ENCODE measurements at places on chromosomes 7 and 10. TPM values are rescaled to one million over a fixed set of nuclear protein-coding genes. Genes with fewer than 3 reads are reported as not detected.

KCNMA1 gene
- 0.59 TPM for total RNA-seq

SH2B2 gene
- 0.86 TPM for total RNA-seq

RADIL gene
- 0.46 TPM for total RNA-seq

CHAT gene
- not detected for total RNA-seq

SEMA3C gene
- 5.5 TPM for total RNA-seq

KCNH2 gene
- 0.07 TPM for total RNA-seq

Measured in pulmonary artery endothelial cell (primary cell).